ENCODE measurements at places on chromosomes 6 and 20. TPM values are rescaled to one million over a fixed set of nuclear protein-coding genes. Genes with fewer than 3 reads are reported as not detected.

- no peak overlapping the region for H3K4me3 ChIP-seq
- no peaks in the 10 kb centered on the region for H3K4me1 ChIP-seq
Measured at GRCh38 chr20:23019403-23019802, 15.7 kb upstream of the SSTR4 start.

GRCh38 chr20:57071954-57072583 lies 194.4 kb downstream of the BMP7 start:
- H3K27ac ChIP-seq: no peak overlapping the region
- H3K36me3 ChIP-seq: no peaks in the 10 kb centered on the region
- no peaks in the 10 kb centered on the region for H3K27me3 ChIP-seq
- H3K4me1 ChIP-seq: peaks cover 6% of the 10 kb centered on the region
- DNase-seq: no peak

GRCh38 chr6:31002471-31002870 lies 7.8 kb upstream of the MUC22 start:
- no peak for DNase-seq
- H3K27ac ChIP-seq: no peak overlapping the region
- H3K27me3 ChIP-seq: no peaks in the 10 kb centered on the region
- H3K4me1 ChIP-seq: no peaks in the 10 kb centered on the region

DNA sequence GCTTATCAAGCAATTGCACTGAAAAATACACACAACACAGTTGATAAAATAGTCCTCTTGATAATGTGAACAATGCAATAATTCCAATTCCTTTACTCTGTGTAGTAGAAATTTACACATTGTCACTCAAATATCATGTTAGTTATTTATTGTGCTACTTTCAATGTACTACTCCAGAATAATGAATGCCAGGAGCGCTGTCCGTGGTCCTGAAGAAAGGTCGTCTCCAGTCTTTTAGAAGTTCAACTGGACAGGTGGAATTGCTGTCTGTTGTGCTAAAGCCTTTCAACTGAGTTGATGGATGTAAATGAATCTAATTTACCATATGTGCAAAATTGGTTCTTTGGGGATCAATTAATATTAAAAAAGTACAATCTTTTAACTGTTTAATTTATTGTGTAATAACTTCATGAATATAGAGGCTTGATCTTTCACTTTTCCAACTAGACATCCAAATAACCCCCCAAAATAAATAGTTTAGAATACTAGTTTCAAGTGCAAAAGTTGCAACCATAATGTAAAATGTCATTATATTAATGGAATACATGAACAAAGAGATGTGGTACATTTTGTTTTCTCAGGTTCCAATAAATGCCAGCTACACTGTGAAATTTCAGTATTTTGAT lies 3.2 kb downstream of the GRIK2 start:
- no peak overlapping the region for H3K4me3 ChIP-seq
- no peak overlapping the region for H3K27ac ChIP-seq
- peaks cover 7% of the 10 kb centered on the region for H3K4me1 ChIP-seq
- H3K36me3 ChIP-seq: no peaks in the 10 kb centered on the region
- peaks cover 5% of the 10 kb centered on the region for H3K27me3 ChIP-seq

GRCh38 chr20:46145713-46146112 lies 27.6 kb downstream of the CD40 start:
- DNase-seq: no peak
- H3K27me3 ChIP-seq: no peaks in the 10 kb centered on the region
- no peaks in the 10 kb centered on the region for H3K36me3 ChIP-seq
- H3K27ac ChIP-seq: no peak overlapping the region

GRCh38 chr6:27214126-27214601 lies 33.3 kb upstream of the PRSS16 start:
- peak overlapping the region; percentile 94 for H3K4me3 ChIP-seq
- no peak for DNase-seq
- no peak overlapping the region for H3K27ac ChIP-seq
- no peaks in the 10 kb centered on the region for H3K27me3 ChIP-seq
- H3K4me1 ChIP-seq: peaks cover 2% of the 10 kb centered on the region
- H3K36me3 ChIP-seq: no peaks in the 10 kb centered on the region

GRCh38 chr20:33875534-33876026 lies 64.4 kb downstream of the CHMP4B start:
- DNase-seq: no peak
- H3K4me3 ChIP-seq: no peak overlapping the region
- no peaks in the 10 kb centered on the region for H3K4me1 ChIP-seq
- no peaks in the 10 kb centered on the region for H3K27me3 ChIP-seq
- no peak overlapping the region for H3K27ac ChIP-seq

DNA sequence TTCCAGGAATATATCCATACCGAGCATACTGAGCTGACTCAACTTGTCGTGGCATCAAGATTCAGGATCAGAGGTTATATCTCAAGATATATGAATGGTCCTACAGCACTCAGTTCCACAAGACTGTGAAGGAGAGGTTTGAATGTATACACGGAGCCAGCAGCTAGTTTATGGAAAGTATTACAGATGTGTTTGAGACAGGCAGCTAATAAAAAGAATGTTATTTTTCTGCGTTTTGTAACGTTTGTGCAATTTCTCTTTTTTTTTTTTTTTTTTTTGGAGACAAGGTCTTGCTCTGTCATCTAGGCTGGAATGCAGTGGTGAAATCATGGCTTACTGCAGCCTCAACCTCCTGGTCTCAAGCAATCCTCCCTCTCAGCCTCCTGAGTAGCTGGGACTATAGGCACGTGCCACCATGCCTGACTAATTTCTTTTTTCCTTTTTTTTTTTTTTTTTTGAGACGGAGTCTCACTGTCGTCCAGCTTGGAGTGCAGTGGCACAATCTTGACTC lies 3.4 kb upstream of the FAM110A start:
- no peaks in the 10 kb centered on the region for H3K4me1 ChIP-seq
- peaks cover 4% of the 10 kb centered on the region for H3K27me3 ChIP-seq
- no peak for DNase-seq
- H3K27ac ChIP-seq: no peak overlapping the region

DNA sequence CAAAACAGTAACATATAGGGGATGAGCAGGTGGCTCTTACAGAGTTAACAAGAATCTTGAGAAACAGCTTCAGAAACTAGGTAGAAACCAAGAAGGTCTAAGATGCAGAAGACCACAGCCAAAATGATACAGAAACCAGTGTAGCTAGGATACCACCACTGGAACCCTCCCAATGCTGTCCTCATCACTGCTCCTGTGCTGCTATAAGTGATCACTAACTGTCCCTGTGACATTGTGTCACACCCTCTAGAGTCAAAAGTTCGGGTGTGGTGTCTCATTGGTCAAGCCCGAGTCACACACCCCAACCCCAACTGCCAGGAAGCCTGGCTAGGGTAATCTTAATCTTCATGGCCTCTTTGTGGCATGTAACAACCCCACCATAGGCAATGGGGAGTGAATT lies 153.1 kb downstream of the RCAN2 start:
- no peaks in the 10 kb centered on the region for H3K27me3 ChIP-seq
- H3K36me3 ChIP-seq: no peaks in the 10 kb centered on the region
- H3K27ac ChIP-seq: no peak overlapping the region
- no peak overlapping the region for H3K4me3 ChIP-seq
- no peak for DNase-seq
- H3K4me1 ChIP-seq: no peaks in the 10 kb centered on the region

DNA sequence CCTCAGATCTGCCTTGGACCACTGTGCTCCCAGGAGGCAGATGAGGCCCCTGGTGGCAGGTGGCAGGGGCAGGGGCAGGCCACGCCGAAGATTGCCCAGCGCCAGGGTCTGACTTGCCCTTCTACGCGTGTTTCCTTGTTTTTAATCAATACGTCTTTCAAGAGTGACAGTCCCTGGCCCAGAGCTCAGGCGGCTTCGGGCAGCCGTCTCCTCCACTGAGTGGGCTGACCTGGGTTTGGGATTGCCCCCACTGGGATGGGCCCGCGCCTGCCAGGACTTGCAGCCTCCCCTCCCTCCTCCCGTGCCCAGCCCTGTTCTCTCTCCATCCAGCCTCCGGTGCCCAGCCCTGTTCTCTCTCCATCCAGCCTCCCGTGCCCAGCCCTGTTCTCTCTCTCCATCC lies 21.2 kb downstream of the FRMD1 start:
- no peaks in the 10 kb centered on the region for H3K4me1 ChIP-seq
- DNase-seq: no peak
- H3K36me3 ChIP-seq: no peaks in the 10 kb centered on the region
- H3K4me3 ChIP-seq: no peak overlapping the region
- H3K27me3 ChIP-seq: no peaks in the 10 kb centered on the region

- H3K27me3 ChIP-seq: no peaks in the 10 kb centered on the region
- H3K36me3 ChIP-seq: peaks cover 5% of the 10 kb centered on the region
Measured at GRCh38 chr6:109793792-109794191, 102.7 kb downstream of the FIG4 start.

DNA sequence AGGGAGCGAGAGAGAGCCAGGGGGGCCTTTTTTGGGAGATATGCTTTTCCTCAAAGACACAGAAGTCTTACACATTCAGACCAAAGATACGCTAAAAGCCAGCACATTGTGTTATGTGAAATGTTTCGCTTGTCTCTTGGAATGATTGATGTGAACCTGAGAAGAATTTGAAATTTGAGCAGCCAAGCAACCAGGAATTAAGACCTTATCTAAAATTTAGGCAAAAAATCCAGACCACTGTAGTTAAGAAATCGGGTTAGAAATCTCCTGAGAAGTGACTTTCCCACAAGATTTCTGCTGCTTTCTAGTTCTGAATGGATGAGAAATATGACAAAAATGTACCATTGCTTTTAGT lies 223.2 kb upstream of the GMDS start:
- no peaks in the 10 kb centered on the region for H3K27me3 ChIP-seq
- H3K27ac ChIP-seq: no peak overlapping the region
- H3K4me1 ChIP-seq: no peaks in the 10 kb centered on the region
- no peak overlapping the region for H3K4me3 ChIP-seq
- no peak for DNase-seq

GRCh38 chr6:134288538-134289203 lies 29.2 kb downstream of the SGK1 start:
- no peak overlapping the region for H3K4me3 ChIP-seq
- peaks cover 2% of the 10 kb centered on the region for H3K36me3 ChIP-seq
- DNase-seq: no peak
- H3K4me1 ChIP-seq: peaks cover 5% of the 10 kb centered on the region

- no peak overlapping the region for H3K4me3 ChIP-seq
- H3K36me3 ChIP-seq: no peaks in the 10 kb centered on the region
- DNase-seq: no peak
- H3K4me1 ChIP-seq: no peaks in the 10 kb centered on the region
- no peaks in the 10 kb centered on the region for H3K27me3 ChIP-seq
Measured at GRCh38 chr6:125117818-125118217, 35.8 kb upstream of the TPD52L1 start.

DNA sequence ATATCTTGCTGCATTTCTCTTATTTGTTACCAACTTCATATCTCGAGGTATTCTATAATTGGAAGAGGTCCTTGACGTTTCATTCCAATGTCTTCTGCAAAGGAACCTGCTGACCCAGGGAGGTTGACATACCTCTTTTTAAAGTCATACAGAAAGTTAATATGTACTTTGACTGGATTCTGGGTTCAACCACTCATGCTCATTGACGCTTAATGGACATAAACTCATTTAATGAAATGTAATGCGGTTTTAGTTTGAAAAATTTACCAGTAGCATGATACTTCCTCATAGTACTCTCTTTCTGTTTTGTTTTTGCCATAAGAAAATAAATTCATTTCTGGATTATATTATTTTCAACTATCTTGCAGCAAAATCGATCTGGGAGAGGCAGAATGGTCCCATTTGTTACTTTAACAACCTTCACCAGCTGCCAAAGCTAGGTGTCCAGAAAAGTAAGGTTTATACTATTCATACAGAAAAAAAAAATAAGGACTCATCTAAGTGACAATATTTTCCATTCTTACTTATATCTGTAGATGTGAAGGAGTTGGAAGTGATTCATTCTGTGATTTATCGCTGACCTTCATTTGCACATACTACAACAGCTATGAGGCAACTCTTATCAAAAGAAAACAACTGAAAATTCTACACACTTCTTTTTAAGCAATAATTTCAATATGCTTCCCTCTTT lies 101.6 kb downstream of the ATXN1 start:
- DNase-seq: no peak
- no peak overlapping the region for H3K4me3 ChIP-seq
- no peaks in the 10 kb centered on the region for H3K36me3 ChIP-seq
- H3K27ac ChIP-seq: no peak overlapping the region

DNA sequence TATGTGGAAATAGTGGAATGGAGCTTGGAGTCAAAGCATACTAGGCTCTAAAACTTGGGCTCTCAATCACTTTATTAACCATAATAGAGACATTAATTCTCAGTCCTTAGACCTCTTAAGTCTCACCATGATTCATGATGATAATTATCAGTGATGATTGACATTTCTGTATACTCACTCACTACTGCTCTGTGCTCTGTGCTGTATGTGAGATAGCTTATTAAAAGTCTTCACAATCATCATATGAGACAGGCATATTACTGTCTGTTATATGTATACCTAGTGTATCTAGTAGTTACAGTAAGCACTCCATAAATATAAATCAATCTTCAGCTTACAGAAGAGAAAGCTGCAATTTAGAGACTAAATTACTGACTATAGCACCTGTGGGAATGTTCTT lies 236.0 kb upstream of the JAG1 start:
- DNase-seq: no peak
- H3K27me3 ChIP-seq: no peaks in the 10 kb centered on the region
- no peak overlapping the region for H3K4me3 ChIP-seq
- no peaks in the 10 kb centered on the region for H3K4me1 ChIP-seq

SLC24A3 gene
- total RNA-seq: 0.83 TPM

ADGB gene
- total RNA-seq: not detected

POPDC3 gene
- total RNA-seq: 6.0 TPM

ULBP2 gene
- not detected for total RNA-seq

CTAGE9 gene
- total RNA-seq: not detected

DUSP15 gene
- 6.7 TPM for total RNA-seq

TREM1 gene
- not detected for total RNA-seq

MAP7 gene
- total RNA-seq: 51.1 TPM

PNPLA1 gene
- total RNA-seq: not detected

TRMT6 gene
- total RNA-seq: 37.8 TPM

Data from H9 (cell line).